ENCODE measurements at places on chromosomes 4 and X.
A peak's percentile ranks its signal among the peaks of the same experiment; 100 is the strongest.

- no peak for DNase-seq
Observed at GRCh38 chr4:3563403-3563802, 31.2 kb upstream of the LRPAP1 start.

DNA sequence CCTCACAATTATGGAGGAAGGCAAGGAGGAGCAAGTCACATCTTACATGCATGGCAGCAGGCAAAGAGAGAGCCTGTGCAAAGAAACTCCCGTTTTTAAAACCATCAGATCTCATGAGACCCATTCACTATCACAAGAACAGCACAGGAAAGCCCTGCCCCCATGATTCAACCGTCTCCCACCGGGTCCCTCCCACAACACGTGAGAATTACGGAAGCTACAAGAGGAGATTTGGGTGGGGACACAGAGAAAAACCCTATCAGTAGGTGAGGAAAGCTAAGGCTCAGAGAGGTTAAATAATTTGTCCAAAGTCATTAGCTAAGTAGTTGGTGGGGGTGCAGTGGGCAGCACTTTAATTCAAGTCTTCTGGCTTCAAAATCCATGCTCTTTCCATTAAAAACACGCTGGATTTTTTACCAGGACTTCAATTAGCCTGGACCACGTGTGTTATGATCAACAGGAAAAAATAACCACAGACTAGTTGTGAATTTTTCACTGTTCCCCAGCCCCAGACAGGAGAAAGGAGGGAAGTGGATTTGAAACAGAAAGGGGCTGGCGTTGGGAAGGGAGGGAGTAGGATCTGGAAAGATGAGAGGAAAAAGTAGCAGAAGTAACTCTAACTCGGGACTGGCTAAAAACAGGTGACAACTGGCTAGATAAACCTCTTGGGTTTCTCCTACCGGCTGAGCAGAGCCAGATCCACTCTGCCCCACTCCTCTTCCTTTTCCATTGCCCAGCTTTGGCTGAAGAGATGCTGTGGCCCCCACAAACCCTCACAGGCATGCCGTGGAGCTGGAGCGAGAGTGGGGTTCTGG is 986 bp downstream of the MTMR8 start:
- no peak for DNase-seq

GRCh38 chrX:19121898-19122640 is at the start of gene ADGRG2:
Gene ADGRG2, minus strand, starts transcription at chrX:19122468. Its CDS starts 53,634 bp downstream, at chrX:19068834.
- DNase-seq = no peak

DNA sequence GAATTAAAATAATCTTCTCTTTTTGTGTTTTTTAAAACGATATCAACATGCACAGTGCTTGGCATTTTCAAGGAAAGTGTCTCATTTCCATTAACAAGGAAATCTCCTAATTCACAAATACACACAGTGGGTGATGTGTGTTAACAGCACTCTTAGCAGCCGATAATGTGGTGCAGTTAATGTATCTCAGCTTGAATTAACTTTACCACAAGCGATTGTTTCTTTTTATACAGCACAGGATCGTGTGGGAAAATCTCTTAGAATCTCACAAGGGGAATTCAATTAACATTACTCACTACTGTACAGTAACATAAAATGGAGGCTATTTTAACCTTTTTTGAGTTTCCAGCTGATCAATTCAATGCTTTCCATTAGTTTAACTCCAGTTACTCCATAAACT is 1841.9 kb downstream of the STIM2 start:
- DNase-seq = no peak

DNA sequence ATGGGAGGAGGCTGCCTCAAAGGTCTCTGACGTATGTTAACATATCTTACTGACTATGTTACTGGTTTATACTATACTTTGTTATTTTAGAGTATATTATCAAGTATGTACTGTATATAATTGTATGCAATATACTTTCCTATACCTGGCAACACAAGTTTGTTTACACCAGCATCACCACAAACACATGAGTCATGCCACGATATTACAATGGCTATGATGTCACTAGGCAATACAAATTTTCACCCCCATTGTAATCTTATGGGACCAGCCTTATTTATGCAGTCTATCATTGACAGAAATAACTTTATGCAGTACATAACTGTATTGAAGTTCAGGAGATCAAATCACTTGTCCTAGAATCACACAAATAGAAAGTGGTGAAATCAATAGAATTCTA is 329.9 kb upstream of the SLC7A11 start:
- DNase-seq = no peak

DNA sequence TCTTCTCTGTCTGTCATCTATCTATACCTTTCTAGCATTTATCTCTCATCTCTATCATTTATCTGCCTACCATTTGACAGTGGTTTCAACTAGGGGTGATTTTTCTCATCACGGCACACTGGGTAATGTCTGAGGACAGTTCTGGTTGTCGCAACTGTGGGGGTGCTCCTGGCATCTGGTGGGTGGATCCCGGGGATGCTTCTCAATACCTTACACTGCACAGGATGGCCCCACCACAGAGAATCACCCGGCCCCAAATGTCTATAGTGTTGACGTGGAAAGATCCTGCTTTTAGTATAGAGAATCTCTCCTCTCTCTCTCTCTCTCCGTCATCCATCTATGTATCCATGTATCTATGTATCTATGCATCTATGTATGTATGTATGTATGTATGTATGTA is 7.2 kb downstream of the P2RY8 start:
- DNase-seq = no peak

DNA sequence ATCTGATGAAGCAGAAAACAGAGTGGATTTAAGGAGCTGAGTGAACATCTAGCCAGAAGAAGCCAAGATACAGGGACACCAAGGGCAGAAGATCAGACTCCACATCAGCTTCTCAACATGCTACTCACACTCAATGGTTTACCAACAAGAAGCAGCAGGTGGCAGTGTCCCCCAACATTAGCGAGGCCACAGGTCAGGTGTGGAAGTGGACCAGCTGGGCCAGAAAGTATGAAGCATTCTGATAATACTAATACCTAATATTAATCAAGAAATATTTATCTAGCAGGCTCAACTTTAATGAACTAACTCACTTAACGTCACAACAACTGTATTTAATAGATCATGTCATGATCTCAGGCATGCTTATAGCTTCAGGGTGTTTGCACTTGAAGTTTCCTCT is 73.4 kb upstream of the TTC29 start:
- no peak for DNase-seq

DNA sequence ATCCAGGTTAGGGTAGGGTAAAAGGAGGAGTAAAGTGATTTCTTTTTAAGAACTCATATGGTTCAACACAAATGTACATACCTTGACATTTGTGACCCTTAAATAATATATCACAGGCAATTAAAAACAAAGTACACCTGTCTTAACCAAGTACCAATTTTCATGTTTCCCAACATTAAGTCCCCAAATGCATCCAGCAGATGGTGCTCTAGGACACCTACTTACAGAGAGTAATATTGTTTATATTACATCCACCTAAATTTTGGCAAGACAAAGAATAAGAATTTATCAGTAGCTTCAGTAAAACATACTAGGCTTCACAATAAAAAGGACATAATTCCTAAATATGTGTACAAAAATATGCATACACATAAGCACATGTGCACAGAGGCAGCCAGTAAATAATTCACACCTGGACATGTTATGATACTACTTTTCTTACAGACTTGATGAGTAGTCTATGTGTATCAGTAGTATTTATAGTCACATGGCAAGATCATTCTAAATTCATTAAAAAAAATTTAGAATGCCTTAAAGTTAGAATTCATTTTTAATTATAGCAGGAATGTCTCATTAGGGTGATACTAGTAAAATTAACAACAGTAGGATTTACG is 219.7 kb downstream of the DCLK2 start:
- DNase-seq = peak; percentile 72

DNA sequence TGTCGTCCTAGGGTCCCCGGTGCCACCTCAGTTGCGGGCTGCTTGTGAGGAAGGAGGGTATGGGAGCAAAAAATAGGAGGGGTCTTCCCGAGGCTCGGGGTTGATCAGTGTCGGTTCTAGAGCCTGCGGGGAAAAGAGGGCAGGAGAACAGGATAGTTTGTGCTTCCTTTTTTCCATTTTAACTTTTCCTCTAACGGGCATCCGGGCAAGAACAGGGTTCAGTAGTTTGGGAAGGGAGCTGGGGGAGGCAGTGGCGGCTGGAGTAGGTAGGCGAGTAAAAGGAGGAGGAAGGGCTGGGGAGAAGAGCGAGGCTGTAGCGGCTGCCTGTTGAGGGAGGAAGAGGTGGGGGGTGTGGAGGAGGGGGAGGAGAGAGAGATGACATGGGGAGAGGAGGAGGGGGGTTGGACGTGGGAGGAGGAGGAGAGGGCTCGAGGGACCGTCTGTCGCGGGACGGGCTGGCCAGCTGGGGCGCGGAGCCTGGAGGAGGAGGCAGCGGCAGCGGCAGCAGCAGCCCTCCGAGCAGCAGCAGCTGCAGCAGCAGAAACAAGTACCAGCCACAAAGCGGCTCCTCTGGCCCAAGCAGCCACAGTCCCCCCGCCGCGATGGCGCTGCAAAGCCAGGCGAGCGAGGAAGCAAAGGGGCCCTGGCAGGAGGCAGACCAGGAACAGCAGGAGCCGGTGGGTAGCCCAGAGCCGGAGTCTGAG is at the start of gene SLC16A2:
TSS of gene SLC16A2 (plus strand) at position 458 of the 704 bp plus-strand sequence. CDS start at position 603, 145 bp downstream.
- peak; percentile 66 for DNase-seq

DNA sequence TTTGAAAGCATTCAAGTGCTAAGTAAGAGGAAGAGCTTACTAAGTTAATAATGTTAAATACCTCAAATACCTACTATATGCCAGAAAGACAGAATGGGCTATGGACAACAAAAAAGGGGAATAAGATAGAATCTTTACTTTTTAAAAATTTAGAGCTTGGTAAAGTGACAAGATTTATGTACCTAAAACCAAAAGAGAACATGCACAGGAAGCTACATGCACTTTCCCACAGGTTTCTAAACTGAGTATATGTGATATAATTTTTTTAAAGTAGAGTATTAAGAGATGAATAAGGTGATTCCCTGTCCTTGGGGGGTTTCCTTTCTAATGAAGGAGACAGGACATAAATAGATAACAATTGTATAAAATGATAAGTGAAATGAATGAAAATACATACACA is 30.7 kb downstream of the SLC4A4 start:
- no peak for DNase-seq

- DNase-seq = no peak
Observed at GRCh38 chrX:53073115-53073586, 9.0 kb upstream of the TSPYL2 start.

GRCh38 chr4:151641167-151641566 is 119.6 kb downstream of the GATB start:
- DNase-seq = no peak

GRCh38 chrX:122583551-122583950 is 600.5 kb upstream of the GRIA3 start:
- DNase-seq = no peak

GRCh38 chrX:141791856-141792255 is 46.3 kb upstream of the MAGEC3 start:
- no peak for DNase-seq

DNA sequence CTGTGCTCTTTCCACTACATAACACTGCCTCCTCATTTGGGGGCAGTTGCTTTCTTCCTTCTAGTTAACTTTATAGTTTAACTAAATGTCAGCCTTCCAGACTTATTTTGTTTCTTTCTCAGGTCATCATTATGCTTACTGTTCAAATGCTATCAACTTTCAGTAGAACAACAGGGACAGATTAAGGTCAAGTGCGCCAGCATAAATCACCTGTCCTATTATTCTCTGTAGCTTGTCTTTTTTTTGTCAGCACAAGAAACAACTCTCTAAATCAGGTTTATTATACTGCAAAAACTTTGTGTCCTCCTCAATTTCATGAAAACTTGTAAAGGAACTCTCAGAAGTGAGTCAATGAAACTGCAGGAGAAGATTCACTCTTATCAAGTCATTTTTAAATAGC is 19.6 kb downstream of the SPANXA2 start:
- no peak for DNase-seq

DNA sequence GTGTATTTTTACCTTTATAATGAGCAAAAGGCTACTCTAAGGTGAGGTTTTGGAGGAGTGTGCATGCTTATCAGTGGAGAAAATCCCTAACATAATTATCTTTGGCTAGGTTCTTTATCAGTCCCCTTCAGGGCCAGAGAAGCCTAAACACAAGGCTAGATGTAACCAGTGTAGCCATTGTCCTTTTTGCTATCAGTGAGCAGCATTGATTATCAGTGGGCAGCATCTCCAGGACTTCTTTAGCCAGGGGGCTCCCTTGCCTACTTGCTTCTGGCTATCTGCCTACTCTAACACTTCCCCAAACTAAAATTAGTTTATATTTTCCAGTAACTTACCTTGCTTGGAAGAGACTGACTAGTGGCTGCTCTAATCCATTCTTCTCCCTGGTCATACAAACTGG is 595.6 kb downstream of the TRAM1L1 start:
- DNase-seq = no peak

GRCh38 chr4:145939441-145939750 is 773 bp upstream of the ZNF827 start:
- DNase-seq = no peak

DNA sequence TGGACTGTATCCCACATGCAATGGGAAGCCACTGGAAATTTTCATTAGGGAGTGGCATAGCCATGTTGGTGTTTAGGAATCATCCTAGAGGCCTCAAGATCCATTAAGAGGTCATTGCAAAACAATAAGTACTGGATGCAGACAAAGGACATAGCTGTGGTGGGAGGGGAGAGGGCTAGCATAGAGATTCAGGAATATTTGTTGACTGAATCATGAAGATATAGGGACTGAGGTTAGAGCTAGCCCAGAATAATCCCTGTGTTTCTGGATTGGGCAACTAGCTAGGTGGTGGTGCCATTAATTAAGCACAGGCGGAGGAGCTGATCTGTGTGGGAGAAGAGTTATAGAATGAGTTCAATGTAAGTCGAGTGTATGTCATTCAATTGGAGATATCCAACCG is 135.0 kb downstream of the RAB28 start:
- no peak for DNase-seq

DNA sequence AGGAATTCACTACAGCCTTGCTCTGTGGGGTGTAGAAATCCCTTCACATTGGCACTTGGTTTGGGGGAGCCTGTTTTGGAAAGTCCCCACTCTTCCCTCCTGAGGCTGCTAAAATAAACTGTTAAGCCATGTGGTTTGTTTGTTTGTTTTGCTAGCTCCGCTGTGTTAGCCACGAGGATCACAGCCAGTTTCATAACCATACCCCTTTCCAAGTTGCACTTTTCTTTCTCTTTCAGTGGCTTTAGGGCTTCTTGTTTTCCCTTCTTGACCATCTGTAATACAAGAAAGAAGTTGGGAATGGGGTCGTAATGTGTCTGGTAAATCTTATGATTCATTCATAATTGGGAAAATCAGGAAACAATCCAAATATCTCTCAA is 24.8 kb upstream of the UXT start:
- no peak for DNase-seq

DNA sequence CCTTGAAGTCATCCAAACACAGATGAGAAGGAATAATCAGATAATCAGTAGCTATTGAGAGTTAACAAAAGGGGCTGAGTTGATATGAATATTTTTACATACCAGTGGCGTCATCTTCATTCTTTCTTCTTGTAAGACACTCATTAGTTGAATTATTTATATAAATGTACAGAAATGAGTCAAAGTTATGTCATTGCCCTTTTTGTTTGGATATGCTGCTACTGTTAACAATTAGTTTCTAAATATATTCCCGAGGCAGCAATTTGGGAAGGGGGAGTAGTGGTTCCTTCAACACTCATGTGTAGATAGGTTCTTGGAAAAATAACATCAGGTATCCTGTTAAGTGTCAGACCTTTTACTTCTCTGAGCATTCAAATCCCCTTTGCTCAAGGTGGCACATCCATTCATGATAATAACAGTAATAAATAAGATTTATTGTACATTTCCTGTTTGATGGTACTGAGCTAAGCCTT is 436.6 kb downstream of the SPRY1 start:
- DNase-seq = no peak
